ENCODE measurements at places on chromosomes 3 and 15.

DNA sequence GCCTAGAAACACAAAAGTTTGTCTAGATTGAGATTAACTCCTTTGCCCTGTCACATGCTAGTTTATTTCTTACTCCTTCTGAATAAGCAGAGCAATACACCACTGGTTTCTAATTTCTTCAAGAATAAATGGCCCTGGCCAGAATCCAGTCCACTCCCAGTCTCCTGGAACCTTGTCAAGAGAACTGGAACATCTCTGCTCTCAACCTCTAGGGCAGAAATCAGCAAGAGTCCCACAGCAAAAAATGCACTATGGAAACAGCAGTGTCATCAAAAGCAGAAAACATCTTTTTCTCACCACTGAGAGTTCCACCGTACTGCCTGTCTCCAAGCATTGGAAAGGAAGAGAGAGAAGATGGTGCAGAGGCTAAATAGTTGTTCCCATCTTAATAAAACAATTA lies 35.9 kb upstream of the PPP2R3A start:
- no peak for DNase-seq

GRCh38 chr15:48592221-48592731 lies 53.2 kb downstream of the FBN1 start:
- DNase-seq: no peak

GRCh38 chr3:144843099-144843498 lies 871.5 kb downstream of the DIPK2A start:
- DNase-seq: peak; percentile 64

DNA sequence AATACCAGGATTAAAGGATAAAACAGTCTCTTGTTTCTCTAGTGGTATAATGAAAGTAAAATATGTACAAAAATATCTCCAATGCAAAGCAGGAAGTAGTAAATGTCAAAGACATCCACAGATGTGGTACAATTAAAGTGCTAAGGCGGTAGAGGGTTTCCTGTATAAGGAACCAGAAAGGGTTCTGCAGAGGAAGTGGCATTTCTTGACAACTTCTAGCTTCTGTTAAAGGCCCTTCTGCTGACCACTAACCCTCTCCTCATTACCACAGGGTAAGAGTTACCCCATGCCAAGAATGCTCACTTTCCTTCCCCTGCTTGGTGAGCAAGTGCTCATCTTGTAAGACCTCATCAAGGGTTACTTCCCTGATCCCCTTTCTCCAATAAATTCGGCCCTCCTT lies 883.6 kb upstream of the NR2F2 start:
- DNase-seq: no peak

DNA sequence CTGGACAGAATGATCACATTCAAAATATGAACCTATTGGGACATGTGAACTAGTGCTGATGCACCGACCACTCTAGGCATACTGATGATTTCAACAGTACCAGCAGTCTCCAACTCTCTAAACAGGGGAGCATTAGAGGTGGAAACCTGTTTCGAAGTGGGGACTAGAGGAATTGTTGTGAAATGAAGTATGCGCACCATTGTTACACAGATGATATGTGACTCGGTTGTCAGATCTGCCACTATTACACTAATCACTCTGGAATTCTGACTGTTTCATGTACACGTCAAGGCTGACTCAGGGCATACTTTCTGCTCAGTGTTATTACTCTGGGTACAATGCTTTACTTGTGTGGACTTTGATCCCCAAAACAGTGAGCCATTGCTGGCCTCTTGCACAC lies 198.2 kb upstream of the UBE2E2 start:
- no peak for DNase-seq

- no peak for DNase-seq
These were observed 319.3 kb upstream of the GBE1 start for GRCh38 chr3:82080792-82081191.

GRCh38 chr3:137204409-137204808 lies 246.6 kb downstream of the IL20RB start:
- DNase-seq: no peak

GRCh38 chr3:105752791-105753415 lies 115.9 kb downstream of the CBLB start:
- DNase-seq: peak; percentile 22

GRCh38 chr3:192570821-192571791 lies 156.2 kb downstream of the FGF12 start:
- peak; percentile 84 for DNase-seq

DNA sequence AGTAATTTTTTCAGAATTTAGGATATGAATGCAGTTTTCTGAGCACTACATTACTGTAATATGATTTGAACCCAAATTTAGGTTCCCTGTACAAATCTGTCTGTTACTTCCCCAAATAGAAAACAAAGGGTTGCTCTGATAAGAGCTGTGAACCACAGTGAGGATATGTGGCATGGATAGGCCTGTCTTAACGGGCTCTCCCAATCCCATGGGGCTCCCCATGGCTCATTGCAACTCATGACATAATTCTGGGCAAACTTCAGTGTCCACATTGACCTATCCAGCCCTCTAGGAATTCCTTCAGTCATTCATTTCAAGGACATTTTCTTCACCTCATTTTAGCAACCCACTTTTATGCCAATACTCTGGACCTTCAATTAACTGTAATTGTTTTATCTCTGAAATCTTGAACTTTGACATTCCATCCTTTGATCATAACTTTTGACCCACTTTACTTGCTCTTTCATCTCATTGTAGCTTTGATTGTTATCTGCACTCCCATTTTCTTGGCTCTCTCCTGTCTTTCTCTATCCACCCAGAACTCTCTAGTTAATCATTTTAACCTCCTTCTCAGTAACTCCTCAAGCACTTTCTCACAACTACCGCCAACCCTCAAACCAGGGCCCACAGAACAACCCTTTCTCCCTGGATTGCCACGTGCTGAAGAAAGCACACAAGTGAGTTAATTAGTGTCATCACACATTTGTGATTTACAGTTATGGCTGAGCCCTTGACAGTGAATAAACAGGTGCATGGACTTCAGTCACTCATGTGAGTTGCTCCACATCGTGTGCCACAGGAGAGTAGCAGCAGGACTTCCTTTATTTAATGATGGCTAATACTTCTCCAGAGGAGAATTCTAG lies 94.9 kb upstream of the AADACL2 start:
- DNase-seq: no peak

- no peak for DNase-seq
These were observed 151.4 kb downstream of the IGF1R start for GRCh38 chr15:98799461-98800390.

DNA sequence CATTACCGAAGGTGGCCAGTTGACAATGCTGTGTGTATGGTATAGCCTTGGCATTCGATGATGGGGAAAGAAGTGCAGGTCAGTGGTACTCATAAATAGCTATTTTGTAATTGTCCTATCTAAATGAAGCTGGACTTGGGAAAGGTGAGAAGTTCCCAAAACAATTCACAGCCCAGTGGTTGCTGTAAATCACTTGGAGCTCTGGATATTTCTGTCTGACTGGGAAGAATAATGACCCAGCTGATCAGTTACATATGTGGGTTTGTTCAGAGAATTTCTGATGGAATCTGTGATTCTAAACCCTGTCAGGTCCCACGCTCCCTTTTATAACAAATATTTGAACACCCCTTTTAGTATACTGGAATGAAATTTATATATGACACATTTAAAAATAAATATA lies 133.9 kb upstream of the PFN2 start:
- DNase-seq: no peak

GRCh38 chr3:185789891-185790830 lies 34.7 kb downstream of the IGF2BP2 start:
- no peak for DNase-seq

DNA sequence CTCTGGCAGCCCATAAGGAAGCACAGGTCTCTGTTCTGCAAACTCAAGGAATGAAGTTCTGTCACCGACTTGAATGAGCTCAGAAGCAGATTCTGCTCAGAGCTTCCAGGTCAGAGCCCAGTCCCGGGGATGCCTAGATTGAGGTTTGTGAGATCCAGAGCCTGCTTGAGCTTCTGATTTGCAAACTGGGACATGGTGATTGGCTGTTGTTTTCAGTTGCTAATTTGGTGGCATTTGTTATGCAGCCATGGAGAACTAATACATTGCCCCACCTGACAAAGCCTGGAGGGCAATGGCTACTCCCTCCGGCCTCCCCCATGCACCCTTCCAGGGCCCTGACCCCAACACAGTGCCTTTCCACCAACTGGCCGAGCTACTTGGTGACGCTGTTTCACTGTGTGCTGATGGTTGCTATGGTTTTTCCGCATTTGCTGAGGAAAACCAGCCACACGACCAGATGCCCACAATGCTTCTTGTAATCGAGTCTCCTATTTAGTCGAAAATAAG lies 379.5 kb upstream of the ATP10A start:
- no peak for DNase-seq

- no peak for DNase-seq
These were observed 46.9 kb downstream of the MLH1 start for GRCh38 chr3:37040231-37040630.

DNA sequence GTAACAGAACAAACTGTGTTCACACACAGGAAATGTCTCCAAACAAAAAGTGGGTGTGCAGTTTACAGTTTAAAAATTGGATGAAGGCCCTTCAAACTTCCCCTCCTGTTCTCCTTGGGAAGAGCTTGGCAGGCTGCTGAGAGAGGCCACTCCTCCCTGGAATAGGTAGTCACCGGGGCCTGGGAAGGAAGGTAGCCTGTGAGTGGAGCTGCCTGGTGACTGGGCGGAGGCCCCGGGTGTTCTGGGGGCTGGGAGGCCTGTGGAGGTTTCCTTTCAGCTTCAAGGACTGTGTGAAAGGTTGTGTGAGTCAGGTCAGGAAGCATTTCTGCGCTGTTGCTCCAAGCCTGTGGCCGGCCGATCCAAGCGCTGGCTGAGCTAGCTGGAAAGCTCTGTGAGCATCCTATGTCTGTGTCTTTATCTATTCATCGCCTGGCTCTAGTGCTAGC lies 14.1 kb downstream of the SLCO3A1 start:
- DNase-seq: no peak
